ENCODE measurements at places on chromosomes 4 and X.

DNA sequence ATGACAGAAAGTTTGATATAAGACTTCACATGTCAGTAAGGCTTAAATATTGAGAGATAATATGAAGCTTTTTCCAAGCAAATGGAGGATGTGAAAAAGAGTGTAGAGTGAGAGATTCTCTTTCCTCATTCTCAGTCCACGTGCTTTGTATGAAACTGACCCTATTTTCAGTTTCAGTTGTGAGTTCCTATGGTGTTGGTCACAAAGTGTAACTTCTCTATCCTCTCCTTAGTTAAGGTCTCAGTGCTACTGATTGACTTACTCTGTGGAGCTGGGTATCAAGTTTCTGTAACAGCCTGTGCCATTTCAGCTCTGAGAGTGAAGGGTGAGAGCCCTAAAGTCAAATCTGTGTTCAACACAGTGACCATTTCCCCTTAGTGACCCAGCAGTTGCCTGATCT lies 277.2 kb downstream of the EPHA5 start:
- DNase-seq: no peak

- no peak for DNase-seq
These were observed 91.5 kb downstream of the ELOVL6 start for GRCh38 chr4:110106931-110107296.

GRCh38 chr4:179698321-179698720 lies 2256.1 kb upstream of the AGA start:
- no peak for DNase-seq

DNA sequence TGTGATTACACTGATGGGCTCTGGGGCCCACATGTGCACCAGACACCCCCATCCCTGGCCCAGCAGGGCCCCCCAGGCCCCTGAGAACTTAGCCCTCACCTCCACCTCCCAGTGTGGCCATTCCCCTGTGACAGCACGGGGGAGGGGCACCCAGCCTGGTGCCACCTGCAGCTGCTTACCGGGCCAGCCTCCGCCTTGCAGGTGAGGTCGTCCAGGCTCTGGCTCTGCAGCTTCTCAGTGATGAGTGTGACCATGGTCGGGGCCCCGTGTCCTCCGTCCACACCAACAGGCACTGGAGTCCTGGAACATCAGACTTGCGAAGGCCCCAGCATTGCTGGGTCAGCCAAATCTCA lies 15.6 kb downstream of the FAM53A start:
- no peak for DNase-seq

DNA sequence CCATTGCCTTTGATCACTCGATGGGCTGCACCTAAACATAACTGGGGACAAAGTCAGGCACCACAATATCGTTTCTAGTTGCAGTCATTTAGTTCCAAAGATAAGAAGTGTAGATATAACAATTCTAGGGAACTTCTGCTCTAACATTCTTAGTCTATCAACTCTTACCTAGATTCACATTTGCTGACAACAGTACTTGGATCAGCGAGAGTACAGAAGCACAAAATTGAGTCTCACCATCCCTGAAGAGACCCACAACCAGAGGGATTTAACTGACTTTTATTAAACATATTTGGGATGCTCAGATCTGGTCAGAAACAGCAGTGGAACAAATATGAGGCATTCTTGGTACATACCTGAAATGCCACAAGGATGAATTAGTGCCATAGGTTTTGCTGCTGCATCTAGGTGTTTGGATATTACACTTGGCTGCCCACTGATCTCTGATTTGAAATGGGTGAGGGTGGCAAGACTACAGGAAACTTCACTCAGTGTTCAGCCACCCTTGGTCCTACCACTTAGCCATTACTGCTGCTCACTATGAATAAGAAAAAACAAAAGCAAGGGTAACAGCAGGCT lies 28.9 kb upstream of the HUWE1 start:
- DNase-seq: no peak

DNA sequence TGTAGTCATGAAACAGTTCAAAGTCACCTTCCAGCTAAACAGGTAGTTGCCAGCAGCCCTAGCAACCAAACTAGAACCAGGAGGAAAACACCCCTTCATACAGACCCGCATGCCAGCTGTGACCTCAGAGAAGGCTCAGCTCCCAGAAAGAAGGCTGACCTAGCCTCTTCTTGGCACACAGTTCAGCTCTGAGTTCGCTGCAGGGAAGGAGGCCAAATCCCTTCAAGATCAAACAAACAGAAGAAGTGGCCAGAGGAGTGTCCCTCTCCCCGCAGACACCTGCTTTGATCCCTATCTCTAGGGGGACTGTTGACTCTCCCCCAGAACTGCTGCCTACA lies 56.0 kb downstream of the HADH start:
- DNase-seq: no peak

GRCh38 chrX:139448996-139449395 lies 81.5 kb upstream of the F9 start:
- no peak for DNase-seq

- no peak for DNase-seq
These were observed 45.7 kb upstream of the PRSS12 start for GRCh38 chr4:118398226-118399090.

All from stimulated activated CD8-positive, alpha-beta memory T cell treated with anti-CD3 and anti-CD28 coated beads, Interleukin-4, amount 100 ng/mL, for 4 hours (primary cell).